ENCODE measurements at places on chromosomes 2 and 18. TPM values are rescaled to one million over a fixed set of nuclear protein-coding genes. Genes with fewer than 3 reads are reported as not detected.

DNA sequence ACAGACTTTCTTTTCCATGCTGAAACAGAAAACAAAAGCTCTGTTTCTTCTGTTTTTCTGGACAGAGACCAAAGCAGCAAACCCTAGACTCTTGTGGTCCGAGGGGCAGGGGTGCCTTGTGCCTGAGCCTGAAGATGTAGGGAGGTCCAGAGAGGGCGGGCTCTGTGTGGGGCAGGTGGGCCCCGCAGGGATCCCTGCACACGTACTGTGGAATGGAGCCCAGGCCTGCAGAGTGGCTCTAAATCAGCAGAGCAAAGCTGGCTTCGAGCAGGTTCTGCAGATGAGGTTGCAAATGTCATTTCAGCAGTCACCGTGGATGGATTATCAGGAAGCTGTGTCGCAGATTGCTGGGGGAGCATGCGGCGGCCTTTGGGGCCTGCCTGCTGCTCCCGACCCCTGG, 438.6 kb downstream of the RNF144A start:
- no peak overlapping the region for H3K27ac ChIP-seq
- H3K36me3 ChIP-seq, result no peaks in the 10 kb centered on the region
- DNase-seq, result no peak

DNA sequence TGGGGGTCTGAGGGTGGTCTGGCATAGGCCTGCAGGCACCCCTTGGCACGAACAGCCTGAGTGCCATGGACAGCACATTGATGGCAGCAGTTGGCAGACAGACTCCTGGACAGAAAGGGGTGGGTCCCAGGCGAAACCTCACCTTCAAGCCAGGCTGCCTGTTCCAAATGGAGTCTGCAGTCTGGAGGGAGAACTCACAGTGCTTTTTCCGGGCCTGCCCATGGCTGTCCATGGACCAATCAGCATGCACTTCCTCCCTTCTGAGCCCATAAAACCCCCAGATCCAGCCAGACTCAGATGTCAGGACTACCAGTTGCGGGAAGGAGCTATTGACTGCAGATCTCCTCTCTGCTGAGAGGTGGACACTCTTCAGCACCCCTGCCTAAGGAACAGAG, 694.6 kb upstream of the ACVR2A start:
- DNase-seq, result no peak
- H3K27me3 ChIP-seq, result no peaks in the 10 kb centered on the region
- H3K36me3 ChIP-seq, result no peaks in the 10 kb centered on the region

GRCh38 chr2:198072655-198073054, 268.3 kb downstream of the PLCL1 start:
- DNase-seq, result no peak
- no peaks in the 10 kb centered on the region for H3K4me1 ChIP-seq
- peak overlapping the region; percentile 76 for H3K27ac ChIP-seq
- H3K27me3 ChIP-seq, result no peaks in the 10 kb centered on the region
- H3K36me3 ChIP-seq, result no peaks in the 10 kb centered on the region

- no peak overlapping the region for H3K4me3 ChIP-seq
- no peaks in the 10 kb centered on the region for H3K4me1 ChIP-seq
- H3K36me3 ChIP-seq, result no peaks in the 10 kb centered on the region
- no peak for DNase-seq
Measured at GRCh38 chr2:177783091-177783490, 289.5 kb downstream of the PDE11A start.

GRCh38 chr2:181411105-181411849, 45.9 kb upstream of the ITGA4 start:
- H3K4me3 ChIP-seq, result no peak overlapping the region
- H3K27ac ChIP-seq, result no peak overlapping the region
- peaks cover 4% of the 10 kb centered on the region for H3K4me1 ChIP-seq
- no peaks in the 10 kb centered on the region for H3K27me3 ChIP-seq

DNA sequence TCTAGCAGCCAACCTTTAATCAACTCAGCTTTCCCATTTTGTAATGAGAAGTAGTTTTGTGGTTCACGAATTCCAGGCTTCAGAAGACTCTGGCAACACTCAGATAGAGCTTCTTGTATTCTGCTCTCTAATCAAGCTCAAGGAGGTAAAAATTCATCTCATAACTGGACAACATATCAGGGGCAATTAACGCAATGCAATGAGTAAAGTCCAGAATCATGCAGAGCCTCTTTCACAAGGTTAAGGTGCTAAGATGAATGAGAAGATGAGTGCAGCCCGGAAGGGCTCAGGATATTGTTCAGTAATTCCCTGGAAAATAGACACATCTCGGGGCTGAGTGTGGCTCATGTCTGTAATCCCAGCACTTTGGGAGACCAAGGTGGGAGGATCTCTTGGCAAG, 527.7 kb downstream of the SOX11 start:
- DNase-seq, result no peak
- no peaks in the 10 kb centered on the region for H3K36me3 ChIP-seq
- no peaks in the 10 kb centered on the region for H3K4me1 ChIP-seq
- no peak overlapping the region for H3K4me3 ChIP-seq

- no peak overlapping the region for H3K4me3 ChIP-seq
- no peaks in the 10 kb centered on the region for H3K36me3 ChIP-seq
- no peak for DNase-seq
Measured at GRCh38 chr18:10226971-10227370, 227.5 kb upstream of the APCDD1 start.

DNA sequence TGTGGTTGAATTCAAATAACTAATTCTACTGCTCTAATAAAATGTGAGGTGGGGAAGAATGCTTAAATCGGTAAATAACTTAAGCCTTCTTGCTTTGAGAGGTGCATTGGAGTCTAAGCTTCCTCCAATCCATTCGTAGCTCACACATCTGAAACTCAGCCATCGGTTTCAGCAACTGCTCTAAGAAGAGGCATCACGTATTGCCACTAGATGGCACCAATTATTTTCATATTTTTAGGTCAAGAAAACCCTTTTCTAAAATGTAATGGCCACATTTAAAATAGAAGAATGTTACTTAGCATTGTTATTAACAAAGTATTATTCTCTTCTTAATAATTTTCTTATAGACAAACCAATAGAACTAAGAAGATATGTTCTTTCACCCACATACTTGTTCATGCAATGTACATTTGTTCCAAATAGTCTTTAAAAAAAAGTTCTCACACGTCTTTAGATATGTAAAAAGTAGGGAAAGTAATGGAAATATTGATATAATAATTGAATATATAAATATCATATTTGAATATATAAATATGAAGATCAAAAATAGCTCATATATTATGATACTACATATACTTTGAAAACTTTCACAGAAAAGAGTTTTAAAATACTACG, 229.8 kb downstream of the CCDC178 start:
- H3K4me1 ChIP-seq, result no peaks in the 10 kb centered on the region
- peak; percentile 12 for DNase-seq
- H3K27me3 ChIP-seq, result no peaks in the 10 kb centered on the region
- no peak overlapping the region for H3K4me3 ChIP-seq
- H3K27ac ChIP-seq, result no peak overlapping the region
- H3K36me3 ChIP-seq, result no peaks in the 10 kb centered on the region

Gene AQP12A
- not detected for polyA plus RNA-seq

Gene TNFAIP6
- 0.58 TPM for polyA plus RNA-seq

- H3K36me3 ChIP-seq, result no peaks in the 10 kb centered on the region
- H3K4me3 ChIP-seq, result no peak overlapping the region
- no peaks in the 10 kb centered on the region for H3K4me1 ChIP-seq
- no peak overlapping the region for H3K27ac ChIP-seq
- no peaks in the 10 kb centered on the region for H3K27me3 ChIP-seq
Measured at GRCh38 chr2:227788561-227789018, 25.1 kb upstream of the CCL20 start.

DNA sequence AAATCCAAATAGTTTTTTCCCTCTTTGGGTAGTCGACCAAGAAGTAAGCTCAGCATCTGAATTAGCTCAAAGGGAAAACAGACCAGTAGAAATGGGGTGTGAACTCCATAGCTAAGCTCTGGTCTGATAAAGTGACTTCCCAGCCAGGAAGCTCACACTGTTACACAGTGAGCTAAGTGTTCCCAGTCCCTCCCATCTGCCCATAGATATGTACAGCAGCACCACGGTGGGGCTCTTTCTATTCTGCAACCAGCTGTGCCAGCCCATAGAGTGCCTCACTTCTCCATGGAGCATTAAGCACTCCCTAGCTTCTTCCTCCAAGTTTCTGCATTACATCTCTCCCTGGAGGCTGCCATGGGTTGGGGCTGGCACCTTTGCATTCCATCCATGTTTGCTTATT, 27.6 kb upstream of the NEMP2 start:
- H3K4me3 ChIP-seq, result no peak overlapping the region
- H3K27ac ChIP-seq, result no peak overlapping the region
- no peaks in the 10 kb centered on the region for H3K27me3 ChIP-seq
- no peaks in the 10 kb centered on the region for H3K36me3 ChIP-seq

DNA sequence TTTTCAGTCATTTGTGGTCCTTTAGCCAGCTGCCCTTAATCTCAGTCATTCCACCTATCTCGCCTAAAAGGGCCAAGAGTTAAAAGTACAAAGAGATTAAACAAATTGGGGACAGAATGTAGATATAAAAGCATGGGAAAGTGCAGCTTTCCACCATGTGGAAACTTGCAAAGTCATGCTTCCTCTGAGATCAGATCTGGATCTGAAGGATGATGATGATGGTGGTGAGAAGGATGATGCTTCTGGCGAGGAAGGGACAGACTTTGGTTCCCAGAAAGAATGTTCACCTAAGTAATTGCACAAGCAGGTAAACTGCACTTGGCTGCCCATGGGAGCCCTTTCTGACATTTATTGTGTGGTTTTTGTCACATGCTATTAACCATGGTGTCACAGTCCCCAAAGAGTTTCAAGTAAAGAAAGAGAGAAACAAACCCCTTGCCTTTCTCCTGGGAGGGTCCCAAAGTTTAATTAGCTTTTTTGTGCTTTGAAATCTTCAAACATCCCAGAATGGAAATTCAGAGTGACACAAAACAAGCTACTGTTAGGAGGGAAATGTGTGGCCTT, 34.7 kb downstream of the KLF7 start:
- peaks cover 19% of the 10 kb centered on the region for H3K36me3 ChIP-seq
- no peak for DNase-seq
- H3K27ac ChIP-seq, result no peak overlapping the region
- peaks cover 48% of the 10 kb centered on the region for H3K4me1 ChIP-seq
- no peak overlapping the region for H3K4me3 ChIP-seq
- H3K27me3 ChIP-seq, result no peaks in the 10 kb centered on the region

Gene UNC80
- polyA plus RNA-seq, result 1.3 TPM

- no peaks in the 10 kb centered on the region for H3K36me3 ChIP-seq
- no peak overlapping the region for H3K4me3 ChIP-seq
- H3K27ac ChIP-seq, result no peak overlapping the region
Measured at GRCh38 chr2:101511381-101511780, 36.5 kb upstream of the RFX8 start.

- no peaks in the 10 kb centered on the region for H3K27me3 ChIP-seq
- H3K4me1 ChIP-seq, result no peaks in the 10 kb centered on the region
- no peak overlapping the region for H3K27ac ChIP-seq
- H3K36me3 ChIP-seq, result peaks cover 24% of the 10 kb centered on the region
- no peak for DNase-seq
Measured at GRCh38 chr2:46925474-46926351, 10.1 kb upstream of the MCFD2 start.

Gene C2orf42
- 5.1 TPM for polyA plus RNA-seq

GRCh38 chr2:68556381-68556780, 87.0 kb upstream of the PROKR1 start:
- H3K4me1 ChIP-seq, result peaks cover 6% of the 10 kb centered on the region
- H3K27ac ChIP-seq, result no peak overlapping the region
- DNase-seq, result no peak
- H3K27me3 ChIP-seq, result no peaks in the 10 kb centered on the region
- H3K36me3 ChIP-seq, result no peaks in the 10 kb centered on the region

DNA sequence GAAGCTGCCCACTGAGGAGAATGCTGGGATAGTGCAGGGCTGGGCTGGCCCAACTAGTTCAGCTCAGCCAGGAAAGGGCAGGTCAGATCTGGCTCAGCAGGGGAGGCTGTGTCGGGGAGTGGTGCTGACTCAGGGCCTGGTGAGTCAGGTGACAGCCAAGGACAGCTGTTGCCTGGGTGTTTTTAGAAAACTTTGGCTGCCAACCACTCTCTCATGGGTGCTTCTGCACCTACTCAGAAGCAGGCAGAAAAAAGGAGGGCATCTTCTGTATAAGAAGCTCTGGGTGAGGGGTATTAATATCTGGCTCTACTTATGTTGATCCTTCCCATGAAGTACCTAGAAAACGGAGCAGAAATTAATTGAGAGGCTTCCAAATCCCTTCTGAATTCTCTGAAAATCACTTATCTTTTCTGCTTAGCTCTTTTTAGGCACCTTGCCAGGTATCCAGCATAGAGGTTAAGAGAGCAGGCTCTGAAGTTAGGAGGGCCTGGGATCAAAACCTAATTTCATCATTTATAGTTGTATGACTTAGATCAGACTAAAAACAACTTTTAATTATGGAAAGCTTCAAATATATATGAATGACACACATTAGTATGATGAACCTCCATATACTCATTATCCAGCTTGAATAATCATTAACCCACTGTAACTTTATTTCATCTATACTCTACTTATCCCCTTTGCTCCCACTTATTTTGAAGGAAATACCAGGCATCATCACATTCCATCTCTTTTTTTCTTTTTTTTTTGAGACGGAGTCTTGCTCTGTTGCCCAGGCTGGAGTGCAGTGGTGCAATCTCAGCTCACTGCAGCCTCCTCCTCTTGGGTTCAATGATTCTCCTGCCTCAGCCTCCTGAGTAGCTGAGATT, 15.5 kb upstream of the RAB10 start:
- H3K36me3 ChIP-seq, result no peaks in the 10 kb centered on the region
- no peaks in the 10 kb centered on the region for H3K27me3 ChIP-seq
- H3K4me3 ChIP-seq, result no peak overlapping the region

DNA sequence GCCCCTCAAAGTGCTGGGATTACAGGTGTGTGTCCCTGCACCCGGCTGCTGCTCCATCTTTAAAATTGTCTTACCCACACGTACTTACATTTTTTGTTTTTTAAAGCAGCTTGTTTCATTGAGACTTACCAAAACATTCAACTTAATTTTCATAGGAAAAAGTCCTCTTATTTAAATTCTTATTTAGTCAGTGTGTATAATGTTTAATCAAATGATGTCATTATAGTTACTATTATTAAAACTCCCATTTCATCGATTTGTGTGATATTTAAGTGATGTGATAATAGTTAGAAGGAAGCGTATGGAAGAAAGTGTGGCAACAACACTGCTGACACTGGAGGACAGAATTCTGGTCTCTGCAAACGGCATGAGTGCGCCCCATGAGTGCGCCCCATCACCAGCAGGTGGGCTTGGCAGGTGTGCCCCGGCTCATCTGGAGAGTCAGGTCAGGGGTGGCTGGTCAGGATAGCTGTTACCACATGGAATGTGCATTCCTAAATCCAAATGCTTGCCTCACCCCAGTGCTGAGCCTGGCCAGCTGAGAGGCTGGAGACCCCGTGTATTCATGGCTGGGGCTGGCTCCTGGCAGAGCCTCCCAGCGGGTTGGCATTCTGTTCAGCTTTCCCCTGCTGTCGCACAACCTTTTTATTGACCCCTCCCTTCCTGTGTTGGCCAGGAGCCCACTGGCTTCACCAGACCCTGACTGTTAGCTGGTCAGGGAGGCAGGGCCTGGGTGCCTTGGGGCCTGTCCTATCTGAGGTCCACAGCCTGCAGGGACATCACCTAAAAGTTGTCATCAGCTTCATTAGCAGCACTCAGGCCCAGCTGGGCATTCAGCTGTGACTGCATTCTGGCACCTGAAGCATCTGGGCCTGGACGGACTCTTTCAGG, 79.7 kb downstream of the AGAP1 start:
- H3K4me1 ChIP-seq, result 0 out of 2 replicates have a peak, but pooled peaks cover 4% of the 10 kb centered on the region
- no peak overlapping the region for H3K4me3 ChIP-seq
- no peaks in the 10 kb centered on the region for H3K36me3 ChIP-seq
- no peak overlapping the region for H3K27ac ChIP-seq
